ENCODE measurements at places on chromosomes 3 and 15.

DNA sequence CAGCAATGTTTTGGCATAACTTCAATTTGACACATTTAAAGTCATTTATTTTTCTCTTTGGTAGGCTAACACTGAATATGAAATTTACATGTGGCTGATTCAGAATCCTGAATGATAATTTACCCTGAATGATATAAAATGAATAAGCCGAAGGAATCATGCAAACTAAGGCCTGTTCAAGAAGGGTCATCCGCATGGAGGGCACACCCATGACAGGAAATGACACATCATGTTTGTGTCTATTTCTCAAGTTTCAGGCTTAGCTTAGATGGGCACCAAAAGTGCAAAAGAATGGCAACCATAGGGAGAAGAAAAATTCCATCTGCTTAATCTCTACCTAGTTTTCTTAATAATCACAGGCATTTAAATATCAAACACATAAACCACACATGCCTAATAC, 141.5 kb downstream of the DUT start:
- DNase-seq = no peak

- DNase-seq = no peak
Measured at GRCh38 chr3:66401675-66402491, 98.9 kb downstream of the LRIG1 start.

DNA sequence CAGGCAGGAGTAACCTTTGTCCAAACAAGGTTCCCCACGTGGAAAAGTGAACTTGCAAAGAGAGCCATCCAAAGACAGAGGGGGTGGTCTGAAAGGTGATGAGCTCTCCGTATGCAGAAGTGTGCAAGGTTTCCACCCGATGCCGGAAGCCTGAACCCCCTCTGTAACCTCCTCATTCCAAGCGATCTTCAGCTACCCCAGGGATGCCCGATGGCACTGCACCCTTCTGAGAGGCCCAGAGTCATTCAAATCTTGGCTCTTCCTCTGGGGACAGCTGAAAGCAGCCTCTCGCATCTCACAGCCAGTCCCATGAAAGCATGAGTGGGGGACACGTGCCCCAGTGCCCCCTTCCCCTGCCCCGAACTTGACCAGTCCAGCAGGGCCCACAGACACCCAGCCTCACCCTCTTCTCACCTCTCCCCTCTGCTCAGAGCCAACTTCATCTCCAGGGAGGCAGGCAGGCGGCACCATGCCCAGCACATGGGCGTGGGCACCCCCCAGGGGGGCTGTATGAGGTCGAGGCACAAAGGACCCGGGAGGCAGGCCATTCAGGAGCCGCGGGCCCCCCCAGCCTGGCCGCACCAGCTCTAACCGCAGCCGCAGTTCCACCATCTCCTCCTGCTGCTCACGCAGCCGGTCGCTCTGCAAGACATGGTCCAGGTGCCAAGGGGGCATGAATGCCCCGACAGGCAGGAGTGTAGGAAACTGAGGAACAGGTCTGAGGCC, 8.7 kb downstream of the KIF7 start:
- DNase-seq = no peak

- no peak for DNase-seq
Measured at GRCh38 chr3:105518806-105519418, 152.2 kb downstream of the ALCAM start.

DNA sequence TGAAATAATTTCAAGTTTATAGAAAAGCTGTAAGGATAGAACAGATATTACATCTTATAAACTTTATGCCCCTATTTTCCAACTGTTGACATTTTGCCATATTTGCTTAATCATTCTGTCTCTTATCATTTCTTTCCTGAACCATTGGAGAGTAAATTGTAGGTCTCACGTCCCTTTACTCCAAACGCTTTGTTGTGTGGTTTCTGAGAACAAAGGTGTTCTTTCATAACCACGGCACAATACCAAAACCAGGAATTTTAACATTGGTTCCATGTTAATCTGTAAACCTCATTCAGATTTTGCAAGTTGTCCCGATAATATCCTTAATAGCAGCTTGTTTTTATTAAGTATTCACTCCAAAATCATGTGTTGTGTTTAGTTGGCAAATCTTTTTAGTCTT, 134.8 kb downstream of the AKAP13 start:
- DNase-seq = no peak

- no peak for DNase-seq
Measured at GRCh38 chr3:184235381-184236032, 6.1 kb downstream of the VWA5B2 start.

GRCh38 chr3:169241630-169241990, 421.9 kb downstream of the MECOM start:
- no peak for DNase-seq

DNA sequence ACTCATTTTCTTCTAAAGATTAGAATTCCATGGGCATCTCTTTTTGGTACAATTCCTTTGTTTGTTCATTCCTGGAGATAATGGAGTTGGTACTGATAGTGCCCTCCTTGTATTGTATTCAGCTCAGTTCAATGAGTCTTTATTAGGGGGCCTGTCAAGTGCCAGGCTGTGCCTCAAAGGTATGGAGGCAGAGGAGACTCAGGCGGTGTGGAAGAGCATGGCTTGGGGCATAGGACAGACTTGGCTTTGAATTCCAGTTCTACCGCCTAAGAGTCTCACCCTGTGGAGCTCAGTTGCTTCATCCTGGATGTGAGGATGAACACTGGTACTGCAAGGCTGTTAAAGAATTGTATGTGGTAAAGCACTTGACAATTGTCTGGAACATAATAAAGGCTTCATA, 196.6 kb upstream of the IL12A start:
- DNase-seq = no peak

DNA sequence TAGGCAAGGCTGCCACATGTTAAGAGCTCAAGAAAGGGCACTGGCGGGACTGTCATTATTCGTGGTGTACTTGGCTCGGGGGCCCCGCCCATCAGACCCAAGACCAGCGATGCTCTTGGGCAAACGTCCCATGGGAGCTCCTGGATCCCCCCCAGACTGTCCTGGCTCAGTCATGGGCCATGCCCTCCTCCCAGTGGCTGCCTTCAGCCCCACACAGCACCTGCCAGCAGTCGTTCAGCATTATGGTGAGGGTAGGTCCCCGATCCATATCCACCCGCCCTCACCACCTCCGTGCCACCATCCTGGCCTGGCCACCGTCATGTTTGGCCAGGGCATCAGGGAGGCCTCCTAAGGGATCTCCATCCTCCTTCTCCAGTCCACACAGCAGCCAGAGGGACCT, 51.4 kb upstream of the IQSEC1 start:
- DNase-seq = no peak

GRCh38 chr3:55964491-55964985, 477.4 kb upstream of the WNT5A start:
- no peak for DNase-seq

DNA sequence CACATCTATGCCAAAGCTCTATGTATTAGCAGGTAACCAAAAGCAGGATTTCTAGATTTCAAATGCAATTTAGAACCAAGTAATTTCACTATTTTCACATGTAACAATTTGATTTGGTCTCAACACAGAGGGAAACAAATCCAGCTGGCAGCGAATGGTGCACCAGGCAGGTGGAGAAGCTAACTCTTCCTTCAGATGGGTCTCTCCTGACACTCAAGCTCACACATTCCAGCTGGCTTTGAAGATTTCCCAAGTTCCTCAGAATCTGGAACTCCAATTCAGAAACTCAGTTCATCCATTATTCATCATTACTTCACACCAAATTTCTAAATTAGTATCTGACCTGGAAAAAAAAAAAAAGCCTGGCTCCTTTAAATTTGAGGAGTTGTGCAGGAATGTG, 318.1 kb upstream of the NECTIN3 start:
- no peak for DNase-seq

DNA sequence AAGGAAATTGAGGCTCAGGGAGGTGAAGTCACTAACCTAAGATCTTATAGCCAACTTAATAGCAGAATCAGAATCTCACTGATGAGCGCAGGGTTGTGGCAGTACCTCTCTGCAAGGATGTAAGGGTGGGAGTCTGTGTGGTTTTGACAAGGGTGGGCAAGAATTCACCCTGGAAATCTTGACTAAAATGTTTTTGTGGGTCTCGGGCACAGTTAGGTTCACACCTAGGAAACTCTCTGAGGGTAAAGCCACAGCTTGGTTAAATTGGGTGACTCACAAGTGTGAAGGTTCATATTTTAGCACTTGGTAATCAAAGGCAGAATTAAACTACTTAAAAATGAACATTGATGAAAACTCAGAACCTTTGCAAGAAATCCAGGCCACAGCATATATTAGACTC, 178.2 kb upstream of the EOMES start:
- no peak for DNase-seq

DNA sequence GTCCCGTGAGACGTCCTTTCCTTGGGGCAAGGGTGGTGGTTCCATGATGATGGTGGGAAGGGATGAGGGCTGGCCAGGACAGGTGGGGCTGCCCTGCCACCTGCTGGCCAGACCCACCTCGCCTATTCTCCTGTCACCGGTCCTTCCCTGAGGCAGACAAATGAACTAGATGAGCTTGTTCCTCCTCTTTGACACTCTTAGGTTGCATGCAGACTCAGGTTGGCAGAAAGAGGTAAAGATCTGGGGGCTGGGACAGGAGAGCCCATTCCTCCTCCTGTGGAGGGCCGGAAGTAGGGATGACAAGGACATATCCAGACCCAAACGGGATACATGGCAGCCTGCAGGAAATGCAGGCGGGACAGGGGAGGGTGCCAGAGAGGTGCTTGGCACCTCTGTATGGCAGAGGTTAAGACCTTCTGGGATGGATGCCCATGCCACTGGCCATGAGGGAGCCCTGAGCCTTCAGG, 38.6 kb downstream of the ACSBG1 start:
- peak; percentile 19 for DNase-seq

- no peak for DNase-seq
Measured at GRCh38 chr3:18946524-18946923, 201.8 kb upstream of the KCNH8 start.

- no peak for DNase-seq
Measured at GRCh38 chr3:189238071-189238470, 66.3 kb downstream of the TPRG1 start.

- DNase-seq = no peak
Measured at GRCh38 chr3:26104851-26105251, 315.0 kb downstream of the OXSM start.

DNA sequence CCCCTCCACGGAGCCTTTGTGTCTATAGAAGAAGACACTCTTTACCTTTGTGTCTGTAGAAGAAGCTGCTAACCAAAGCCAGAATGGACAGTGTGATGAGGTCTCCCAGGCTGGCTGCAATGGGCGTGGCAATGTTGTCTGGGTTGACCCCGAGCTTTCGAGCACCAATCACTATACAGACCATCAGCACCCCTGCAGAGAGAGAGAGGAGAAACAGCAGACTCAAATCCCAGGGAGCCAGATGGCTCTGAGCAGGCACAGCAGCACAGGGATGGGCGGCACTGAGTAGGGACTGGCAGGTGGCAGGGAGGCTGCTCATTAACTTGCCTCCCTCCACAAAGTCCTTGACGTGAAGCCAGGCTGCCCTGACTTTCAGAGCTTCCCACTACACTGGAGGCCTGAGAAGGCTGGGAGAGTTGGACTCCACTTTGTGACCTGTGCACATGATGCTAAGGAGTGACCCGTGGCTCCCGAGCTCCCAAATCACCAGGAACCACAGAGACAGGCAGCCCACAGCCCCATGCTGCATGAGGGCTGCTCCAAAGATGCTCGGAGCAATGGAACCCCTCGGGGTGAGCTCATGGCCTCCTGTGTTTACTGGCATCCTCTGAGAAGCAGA, 53.9 kb downstream of the ROPN1B start:
- no peak for DNase-seq

DNA sequence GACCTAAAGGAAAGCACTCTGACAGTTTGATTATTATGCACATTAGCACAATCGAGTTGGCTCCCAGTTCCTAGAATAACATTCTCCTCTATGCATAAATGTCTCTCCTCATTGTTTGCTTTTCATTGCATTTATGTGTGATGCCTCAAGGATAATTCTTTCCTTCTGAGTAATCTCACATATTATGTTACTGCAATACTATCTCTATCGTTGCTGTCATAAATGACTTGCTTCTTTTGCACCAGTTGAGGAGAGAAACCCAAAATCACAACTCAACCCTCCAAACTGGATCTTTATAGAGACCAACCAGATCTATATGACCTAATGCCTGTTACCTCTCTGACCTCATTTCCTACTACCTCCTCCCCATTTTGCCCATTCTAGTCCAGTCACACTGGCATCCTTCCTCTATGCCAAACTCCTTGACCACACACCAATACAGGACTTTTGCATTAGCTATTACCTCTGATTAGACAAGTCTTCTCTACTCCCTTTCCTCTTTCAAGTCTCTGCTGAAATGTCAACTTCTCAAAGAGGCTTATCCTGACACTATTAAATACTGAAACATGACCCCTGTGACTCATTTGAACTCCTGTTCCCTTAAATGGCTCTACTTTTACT, 1026.0 kb downstream of the TUSC7 start:
- DNase-seq = no peak

DNA sequence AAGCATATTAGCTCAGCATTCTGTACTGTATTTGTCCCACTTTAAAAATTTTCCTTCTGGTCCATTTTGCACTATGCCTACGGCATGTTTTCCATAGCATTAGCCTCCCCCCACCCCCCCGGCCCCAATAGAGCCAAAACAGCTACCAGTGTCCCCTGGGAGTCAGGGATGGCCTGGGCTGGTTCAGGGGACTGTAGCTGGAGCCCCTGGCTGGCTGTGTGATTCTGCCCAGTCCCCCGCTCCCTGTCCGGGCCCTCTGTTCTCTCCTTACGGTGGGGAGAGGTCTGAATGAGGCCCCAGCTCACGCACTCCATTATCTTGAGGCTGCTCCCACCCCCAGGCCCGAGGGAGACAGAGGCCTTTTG, 70.1 kb downstream of the KLF15 start:
- no peak for DNase-seq

- DNase-seq = no peak
Measured at GRCh38 chr15:63677778-63678177, 80.6 kb downstream of the FBXL22 start.

DNA sequence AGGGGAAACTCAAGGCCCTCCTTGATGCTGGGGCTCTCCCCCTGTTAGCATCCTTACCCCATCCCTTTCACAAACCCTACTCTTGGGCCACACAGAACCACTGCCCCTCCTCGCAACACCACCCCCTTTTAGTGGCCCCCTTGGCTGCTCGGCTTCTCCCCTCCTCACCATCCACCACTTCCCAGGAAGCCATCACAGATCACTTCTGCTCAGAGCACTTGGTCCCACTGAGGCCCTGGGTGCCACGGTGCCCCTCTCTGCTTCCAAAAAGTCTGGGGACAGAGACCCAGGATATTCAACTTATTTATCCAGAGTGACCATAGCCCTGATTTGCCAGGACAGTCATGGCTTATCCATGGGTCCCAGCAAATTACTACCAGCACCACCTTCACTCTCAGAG, 2.4 kb downstream of the RHCG start:
- DNase-seq = no peak

Data from activated T-helper 9 cell treated with anti-CD3 and anti-CD28 coated beads, Interleukin-2, amount 50 U/mL, for 16 hours (primary cell).